ENCODE measurements at places on chromosomes 1 and 21.

GRCh38 chr1:185444676-185445075, 127.6 kb upstream of the IVNS1ABP start:
- no peak for DNase-seq

GRCh38 chr21:41933313-41934079, 20.3 kb downstream of the C2CD2 start:
- DNase-seq = no peak

- DNase-seq = peak; percentile 41
Measured at GRCh38 chr1:180953291-180954004, 40.8 kb downstream of the KIAA1614 start.

DNA sequence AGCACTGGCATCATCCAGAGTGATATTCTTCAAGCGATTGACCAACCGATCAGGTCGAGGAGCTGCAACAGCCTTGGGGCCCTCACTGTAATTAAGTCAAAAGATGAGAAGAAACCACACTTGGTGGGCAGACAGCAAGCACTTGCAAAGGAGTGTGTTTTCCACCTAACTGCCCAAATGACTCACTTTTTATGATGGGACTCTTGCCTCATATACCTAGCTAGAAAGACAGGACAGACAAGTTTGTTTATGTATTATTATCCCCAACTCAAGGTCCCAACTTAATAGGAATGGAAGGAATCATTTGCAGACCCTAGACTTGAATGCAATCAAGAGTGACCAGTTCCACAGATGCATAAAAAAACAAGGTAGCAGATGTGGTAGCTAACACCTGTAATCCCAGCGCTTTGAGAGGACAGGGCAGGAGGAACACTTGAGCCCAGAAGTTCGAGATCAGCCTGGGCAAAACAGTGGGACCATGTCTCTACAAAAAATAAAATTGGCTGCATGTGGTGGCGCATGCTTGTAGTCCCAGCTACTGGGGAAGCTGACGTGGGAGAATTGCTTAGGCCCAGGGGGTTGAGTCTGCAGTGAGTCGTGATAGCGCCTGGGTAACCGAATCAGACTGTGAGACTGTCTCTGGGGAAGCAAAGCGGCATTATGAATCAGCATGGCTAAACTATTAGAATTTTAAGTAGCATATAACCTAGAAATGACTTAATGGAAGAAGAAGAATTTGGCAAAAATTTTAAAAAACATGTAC, 2.3 kb upstream of the NRAS start:
- peak; percentile 49 for DNase-seq

DNA sequence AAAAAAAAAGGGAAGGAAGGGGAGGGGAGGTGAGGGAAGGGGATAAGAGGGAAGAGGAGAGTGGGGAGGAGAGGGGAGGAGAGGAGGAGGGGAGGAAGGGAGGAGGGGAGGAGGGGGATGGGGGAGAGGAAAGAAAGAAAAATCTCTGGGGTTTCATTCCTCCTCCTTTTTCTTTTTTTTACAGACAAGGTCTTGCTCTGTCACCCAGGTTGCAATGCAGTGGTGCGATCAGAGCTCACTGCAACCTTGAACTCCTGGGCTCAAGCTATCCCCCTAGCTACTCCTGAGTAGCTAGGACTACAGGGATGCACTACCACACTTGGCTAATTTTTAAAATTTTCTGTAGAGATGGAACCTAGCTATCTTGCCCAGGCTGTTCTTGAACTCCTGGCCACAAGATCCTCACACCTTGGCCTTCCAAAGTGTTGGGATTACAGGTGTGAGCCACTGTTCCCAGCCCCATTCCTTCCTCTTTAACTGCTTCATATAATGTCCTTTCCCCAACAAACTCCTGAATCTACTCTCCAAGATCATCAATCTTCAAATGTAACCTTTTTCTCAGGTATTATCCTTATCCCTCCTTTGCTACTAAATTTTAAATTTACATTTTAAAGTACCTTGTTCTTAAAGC, 23.2 kb downstream of the GON4L start:
- no peak for DNase-seq

- no peak for DNase-seq
Measured at GRCh38 chr1:210739627-210740026, 394.3 kb downstream of the KCNH1 start.

- no peak for DNase-seq
Measured at GRCh38 chr1:157153746-157154145, 15.6 kb upstream of the ETV3 start.

GRCh38 chr1:57421806-57422205, 2.1 kb downstream of the DAB1 start:
- DNase-seq = no peak

DNA sequence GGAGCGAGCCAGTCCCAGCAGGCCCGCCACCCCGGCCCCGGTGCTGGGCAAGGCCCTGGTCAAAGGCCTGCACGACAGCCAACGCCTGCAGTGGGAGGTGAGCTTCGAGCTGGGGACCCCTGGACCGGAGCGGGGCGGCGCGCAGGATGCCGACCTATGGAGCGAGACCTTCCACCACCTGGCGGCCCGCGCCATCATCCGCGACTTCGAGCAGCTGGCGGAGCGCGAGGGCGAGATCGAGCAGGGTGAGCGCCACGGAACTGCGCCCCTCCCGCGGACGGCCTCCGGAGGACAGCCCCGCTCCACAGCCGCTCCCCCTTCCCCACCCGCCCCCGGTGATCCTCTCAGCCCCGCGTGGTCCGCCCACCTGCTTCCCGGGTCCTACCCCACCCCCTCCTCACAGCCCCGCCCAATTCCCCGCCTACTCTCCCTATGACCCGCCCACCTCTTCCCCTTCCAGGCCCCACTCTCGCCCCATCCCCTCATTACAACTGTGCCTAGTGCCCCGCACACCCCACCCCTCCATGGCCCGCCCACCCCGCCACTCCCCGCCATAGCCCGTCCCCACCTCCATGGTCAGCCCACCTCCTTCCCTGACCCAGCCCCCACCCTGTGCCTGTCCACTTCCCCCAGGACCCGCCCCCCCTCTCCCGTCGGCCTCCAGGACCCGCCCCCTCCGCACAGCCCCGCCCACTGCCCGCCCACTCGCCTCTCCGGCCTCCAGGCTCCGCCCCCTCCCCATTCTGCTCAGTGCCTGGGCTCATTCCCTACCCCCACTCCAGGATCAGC, 52.7 kb downstream of the VWA5B1 start:
- no peak for DNase-seq

DNA sequence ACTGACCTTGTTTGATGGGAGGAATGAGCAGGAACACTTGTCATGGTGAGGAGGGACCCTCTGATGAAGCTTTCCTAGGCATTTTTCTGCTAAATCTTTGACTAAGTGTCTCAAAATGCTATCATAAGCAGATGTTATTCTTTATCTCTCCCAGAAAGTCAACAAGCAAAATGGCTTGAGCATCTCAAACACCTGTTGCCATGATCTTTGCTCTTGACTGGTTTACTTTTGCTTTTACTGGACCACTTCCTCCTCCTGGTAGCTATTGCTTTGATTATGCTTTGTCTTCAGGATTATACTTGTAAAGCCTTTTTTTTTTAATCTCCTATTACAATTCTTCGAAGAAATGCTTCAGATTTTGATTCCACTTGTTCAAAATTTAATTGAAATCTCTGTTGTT, 157.4 kb downstream of the GPR52 start:
- no peak for DNase-seq

All from activated T-cell treated with anti-CD3 and anti-CD28 coated beads, Interleukin-2, amount 50 U/mL, for 48 hours (primary cell).